Gastroesophageal sphincter (tissue), 4 donors: ENCODE measurements at places on chromosomes 7 and 10. TPM values are rescaled to one million over a fixed set of nuclear protein-coding genes. Genes with fewer than 3 reads are reported as not detected.

GRCh38 chr10:42645103-42645502, 6.7 kb upstream of the ZNF33B start:
- ATAC-seq, result no peak

GRCh38 chr10:1142596-1142995, 86.4 kb downstream of the WDR37 start:
- no peak for ATAC-seq

DNA sequence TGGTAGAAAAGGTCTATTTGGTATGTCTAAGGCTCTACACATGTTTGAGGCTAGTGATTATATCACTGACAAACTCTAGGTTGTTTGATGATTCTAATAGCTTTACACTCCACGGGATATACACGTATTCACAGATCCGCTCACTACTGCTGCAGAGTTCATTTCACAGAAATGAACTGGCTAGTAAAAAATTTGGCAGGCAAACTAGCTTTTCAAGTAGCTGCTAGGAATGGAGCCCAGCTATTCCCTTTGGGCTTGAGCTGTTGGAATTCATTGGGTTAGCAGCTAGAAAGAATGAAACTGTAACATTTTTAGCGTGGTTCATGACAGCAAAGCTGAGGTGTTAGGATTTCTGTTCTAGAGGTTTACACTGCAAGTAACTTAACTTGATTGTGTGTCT, 37.6 kb downstream of the R3HCC1L start:
- ATAC-seq, result peak; percentile 50

GRCh38 chr10:70622981-70623844, 20.7 kb upstream of the PRF1 start:
- ATAC-seq, result peak; percentile 46

DNA sequence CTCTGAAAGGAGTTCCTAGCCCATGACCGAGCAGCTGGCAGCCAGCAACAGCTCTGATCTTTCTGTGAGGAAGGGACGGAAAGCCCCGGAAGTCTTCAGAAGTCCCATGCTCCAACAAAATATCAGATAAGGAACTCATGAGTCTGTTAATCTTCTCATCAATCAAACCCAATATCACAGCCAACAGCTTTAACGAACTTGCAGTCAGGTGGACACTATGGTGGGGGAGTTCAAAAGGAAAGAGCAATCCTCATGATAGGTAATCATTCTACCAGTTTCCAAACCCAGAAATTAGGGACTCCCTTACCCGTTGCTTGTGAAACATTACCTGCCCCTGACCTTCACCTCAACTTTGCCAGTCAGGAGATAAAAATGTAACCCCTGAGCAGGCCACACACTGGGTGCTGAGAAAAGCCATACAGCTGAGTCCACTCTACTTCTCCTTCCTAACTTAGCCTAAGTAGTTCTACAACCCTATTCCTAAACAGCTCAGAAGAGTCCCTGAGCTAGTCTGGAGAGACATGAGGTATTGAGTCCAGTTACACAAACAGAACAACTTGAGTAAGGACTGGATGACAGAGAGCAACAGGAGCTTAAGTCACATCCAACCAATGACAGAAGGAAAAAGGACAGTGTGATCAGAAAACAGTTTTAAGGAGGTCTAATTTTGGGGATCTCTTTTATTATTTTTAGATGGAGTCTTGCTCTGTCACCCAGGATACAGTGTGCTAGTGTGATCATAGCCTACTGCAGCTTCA, 2.2 kb downstream of the NDST2 start:
- ATAC-seq, result no peak

DNA sequence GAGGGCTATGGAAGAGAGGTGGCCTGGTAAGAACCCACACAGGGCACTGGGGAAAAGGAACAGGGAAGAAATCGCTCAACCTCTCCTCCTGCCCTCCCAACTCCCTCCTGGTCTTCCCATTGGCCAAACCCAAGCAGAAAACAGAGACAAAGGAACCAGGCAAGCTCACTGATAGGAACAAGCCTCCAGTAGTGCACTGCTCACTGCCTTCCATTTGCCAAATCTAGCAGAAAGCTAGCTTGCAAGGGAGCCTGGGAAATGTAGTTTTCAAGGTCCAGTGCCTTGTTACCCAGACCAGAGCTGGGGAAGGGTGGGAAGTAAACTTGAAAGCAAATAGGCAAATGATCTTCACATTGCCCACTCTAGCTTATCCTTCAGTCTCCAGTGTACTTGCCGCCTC, 556.1 kb upstream of the AUTS2 start:
- ATAC-seq, result no peak

GRCh38 chr10:22850541-22850940, 77.3 kb upstream of the ARMC3 start:
- no peak for ATAC-seq

DNA sequence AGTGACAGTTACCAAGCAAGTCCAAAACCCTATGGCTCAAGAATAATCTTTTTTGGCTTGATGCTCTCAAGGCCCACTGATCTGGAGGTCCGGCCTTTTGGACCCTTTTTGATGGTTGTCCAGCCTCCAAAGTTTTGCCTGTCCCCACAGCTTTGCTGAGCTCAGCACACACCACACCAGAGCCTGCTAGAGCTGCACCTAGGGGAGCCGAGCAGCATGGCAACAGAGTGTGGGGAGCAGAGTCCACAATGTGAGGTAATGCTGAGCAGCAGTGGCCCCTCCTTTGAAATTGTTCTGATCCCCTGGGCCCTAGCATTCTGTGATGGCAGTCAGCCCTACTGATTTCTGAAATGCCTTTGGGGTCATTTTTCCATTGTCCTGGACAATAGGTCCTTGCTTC, 9.3 kb downstream of the GIMAP7 start:
- no peak for ATAC-seq

- no peak for ATAC-seq
These were observed 5.9 kb upstream of the BHLHA15 start for GRCh38 chr7:98205162-98205845.

- ATAC-seq, result no peak
These were observed 658 bp downstream of the DMBT1 start for GRCh38 chr10:122561212-122561611.

DNA sequence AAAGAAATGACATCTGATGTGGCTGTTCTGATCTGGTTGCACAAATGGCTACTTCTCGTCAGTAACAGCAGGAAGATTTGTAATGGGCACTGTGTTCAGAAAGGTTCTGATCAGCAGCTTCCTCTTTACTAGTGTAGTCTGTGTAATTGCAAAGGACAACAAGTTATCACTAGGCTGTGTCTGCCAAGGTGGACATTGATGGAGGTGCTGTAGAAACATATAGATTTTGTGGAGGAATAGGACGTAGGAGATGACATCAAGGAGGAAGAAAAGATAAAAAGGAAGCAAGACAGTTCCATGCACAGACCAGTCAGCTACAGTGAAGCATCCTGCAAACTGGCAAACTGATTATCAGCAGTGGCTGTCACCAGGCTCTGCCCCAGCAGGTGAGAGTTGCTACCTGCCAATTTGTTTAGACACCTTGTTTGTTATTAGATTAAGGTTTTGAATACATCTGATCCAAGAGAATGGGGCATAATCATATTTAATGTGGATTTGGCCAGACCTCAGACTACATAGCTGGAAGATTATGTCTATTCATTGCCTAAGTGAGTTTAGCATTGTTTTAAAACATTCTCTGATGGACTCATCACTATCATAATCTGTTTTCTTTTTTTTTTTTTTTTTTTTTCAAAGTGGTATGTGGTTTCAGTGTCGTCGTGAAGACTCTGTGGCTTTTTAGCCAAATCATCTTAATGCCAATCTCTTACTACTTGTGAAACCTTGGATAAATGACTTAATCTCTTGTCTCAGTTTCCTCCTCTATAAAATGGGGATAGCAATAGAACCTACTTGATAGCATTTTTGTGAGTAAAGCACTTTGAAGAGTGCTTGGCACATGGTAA, 417.9 kb upstream of the LRGUK start:
- no peak for ATAC-seq

- ATAC-seq, result no peak
These were observed 271.2 kb upstream of the C7orf33 start for GRCh38 chr7:148319316-148319808.

GRCh38 chr10:120115959-120116358, 223.4 kb downstream of the SEC23IP start:
- no peak for ATAC-seq

DNA sequence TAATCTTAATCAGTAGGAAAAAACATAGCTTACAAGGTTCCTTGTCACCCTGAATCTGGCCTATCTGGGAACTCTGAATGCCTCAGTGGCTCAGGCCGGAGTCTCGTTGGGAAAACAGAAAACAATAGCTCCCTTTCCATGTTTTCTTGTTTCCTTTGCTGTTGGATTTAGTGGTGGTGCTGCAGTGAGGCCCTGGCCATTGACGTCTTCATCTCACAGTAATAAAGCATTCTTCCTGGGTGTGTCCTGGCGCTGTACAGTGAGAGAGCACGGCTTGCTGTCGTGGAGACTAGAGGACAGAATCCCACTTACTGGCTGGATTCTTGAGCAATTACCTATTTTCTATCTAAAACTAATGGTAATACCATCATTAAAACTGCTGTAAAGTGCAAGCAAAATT, 1.3 kb upstream of the SPOCK2 start:
- ATAC-seq, result no peak

GRCh38 chr7:100247152-100247757, 27.5 kb downstream of the PVRIG start:
- no peak for ATAC-seq

DNA sequence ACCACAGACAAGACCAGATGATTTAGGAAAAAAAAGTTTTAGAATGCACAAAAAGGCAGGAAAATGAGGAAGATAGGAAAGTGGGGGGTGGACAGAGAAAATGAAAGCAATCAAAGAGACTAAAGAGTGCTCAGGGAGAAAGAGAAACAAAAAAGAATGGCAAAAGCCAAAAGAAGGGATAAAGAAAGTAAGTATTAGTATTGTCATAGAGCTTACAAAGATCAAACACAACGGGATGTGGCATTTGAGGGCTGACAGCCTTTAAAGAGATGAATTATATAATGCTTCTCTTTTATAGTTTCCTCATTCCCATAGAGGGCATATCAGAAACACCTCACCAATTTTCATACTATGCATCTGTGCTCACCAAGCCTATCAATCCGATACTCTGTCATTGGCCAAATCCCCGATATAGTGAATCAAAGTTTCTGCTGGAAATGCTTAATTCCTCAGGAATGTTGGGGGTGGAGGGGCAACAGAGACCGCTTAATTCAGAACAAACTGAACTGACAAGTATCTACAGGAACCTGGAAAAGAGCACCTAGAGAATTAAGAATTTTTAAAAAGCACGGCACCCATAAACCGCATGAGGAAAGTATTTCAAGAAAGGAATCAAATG, 2.7 kb downstream of the COG5 start:
- ATAC-seq, result no peak

- ATAC-seq, result no peak
These were observed 26.2 kb upstream of the CYP26C1 start for GRCh38 chr10:93034426-93034825.

GRCh38 chr10:46255801-46256747, 30.7 kb upstream of the ANTXRL start:
- peak; percentile 72 for ATAC-seq

DNA sequence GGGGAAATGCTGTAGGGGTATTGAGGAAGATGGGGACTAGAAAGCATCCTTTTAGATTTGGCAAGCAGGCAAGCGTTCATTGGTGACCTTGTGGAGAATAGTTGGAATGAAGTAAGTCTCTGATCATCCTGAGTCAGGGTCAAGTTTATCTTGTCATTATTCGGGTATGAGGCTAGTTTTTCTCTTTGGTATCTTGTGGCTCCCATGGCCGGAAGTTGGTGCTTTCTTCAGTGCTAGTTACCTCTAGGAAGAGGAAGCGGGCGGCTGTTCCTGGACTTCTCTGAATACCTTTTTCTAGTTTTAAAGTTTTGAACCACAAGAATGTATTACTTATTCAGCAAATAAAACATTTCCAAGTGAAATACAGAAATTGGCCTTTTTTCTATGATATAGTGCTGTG, 9.2 kb downstream of the CREM start:
- no peak for ATAC-seq

DNA sequence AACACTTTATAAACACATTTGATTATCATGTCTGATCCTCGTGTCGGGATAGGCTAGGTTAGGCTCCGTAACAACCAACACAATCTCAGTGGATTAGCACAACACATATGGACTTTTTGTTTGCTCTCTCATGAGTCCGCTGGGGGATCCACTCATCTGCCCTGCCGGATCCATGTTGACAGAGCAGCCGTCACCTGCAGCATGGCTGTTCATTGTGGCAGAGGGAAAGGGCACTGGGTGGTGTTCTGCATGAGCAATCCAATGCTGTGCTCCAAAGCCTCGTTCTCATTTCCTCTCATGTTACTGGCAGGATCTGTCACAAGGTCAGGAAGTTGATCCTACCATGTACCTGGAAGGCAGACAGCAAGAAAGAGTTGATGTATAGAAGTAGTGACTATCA, 62.5 kb upstream of the RAPGEF5 start:
- ATAC-seq, result no peak

DNA sequence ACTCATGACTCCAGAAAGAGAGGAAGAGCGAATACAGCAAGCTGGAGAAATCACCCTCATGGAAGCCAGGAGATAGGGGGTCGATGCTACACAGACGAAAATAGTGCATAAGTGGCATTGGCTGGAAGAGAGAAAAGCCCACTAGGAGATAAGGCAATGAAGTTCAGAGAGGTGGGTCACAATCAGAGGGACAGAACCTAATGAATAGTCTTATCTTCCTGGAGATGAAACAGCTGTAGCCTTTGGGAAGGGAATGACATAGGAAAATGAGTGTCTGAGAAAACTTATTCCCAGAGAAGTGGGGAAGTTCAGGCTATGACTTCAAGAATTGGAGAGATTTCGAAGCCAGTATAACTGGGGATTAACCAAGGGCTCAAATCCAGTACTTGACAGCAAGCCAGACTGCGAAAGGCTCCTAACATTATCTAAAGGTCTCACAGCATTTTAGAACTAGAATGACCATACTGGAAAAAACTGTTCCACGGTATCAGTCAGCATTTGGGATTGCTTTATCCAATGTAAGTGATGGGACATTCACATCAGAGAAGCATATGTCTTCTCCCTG, 211.1 kb downstream of the ZNF365 start:
- no peak for ATAC-seq

- ATAC-seq, result no peak
These were observed 156.6 kb upstream of the SEMA3D start for GRCh38 chr7:85343484-85343883.

DNA sequence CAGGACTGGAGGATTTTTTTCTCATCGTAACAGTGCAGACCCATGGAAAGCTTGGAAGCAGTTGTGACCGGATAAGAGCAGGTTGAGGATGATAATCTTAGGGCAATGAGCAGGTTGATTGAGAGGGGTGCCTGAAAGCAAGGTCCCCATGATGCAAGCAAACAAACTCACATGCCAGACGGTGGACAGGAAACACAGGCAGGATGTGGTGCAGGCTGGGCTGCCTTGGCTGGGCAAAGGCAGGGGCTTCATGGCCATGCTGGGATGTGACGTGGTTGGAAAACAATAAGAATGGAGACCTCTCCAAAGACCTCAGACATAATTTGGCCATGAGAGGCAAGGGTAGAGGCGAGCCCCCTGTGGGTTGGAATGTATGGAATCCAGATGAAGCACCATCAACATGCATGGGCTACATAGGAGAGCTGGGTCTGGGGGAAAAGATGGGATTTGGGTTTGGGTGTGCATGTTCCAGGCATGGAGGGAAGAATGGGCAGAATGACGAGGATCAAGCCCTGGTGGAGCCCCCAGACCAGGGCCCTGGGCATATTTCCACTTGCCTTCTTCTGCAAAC, 58.3 kb downstream of the IKZF1 start:
- no peak for ATAC-seq

The COL26A1 gene
- total RNA-seq, result not detected

The TAS2R60 gene
- not detected for total RNA-seq

The C10orf62 gene
- not detected for total RNA-seq

The NEURL1 gene
- total RNA-seq, result 0.27 TPM

The SFXN3 gene
- total RNA-seq, result 55.1 TPM

The C10orf105 gene
- not detected for total RNA-seq

The DPYSL4 gene
- 1.9 TPM for total RNA-seq

The PTPRN2 gene
- 2.6 TPM for total RNA-seq

The LIPJ gene
- total RNA-seq, result not detected

The EVX1 gene
- not detected for total RNA-seq
